ENCODE measurements at places on chromosomes 11 and 22.

- DNase-seq = no peak
Measured at GRCh38 chr11:64185175-64185692, 737 bp upstream of the STIP1 start.

DNA sequence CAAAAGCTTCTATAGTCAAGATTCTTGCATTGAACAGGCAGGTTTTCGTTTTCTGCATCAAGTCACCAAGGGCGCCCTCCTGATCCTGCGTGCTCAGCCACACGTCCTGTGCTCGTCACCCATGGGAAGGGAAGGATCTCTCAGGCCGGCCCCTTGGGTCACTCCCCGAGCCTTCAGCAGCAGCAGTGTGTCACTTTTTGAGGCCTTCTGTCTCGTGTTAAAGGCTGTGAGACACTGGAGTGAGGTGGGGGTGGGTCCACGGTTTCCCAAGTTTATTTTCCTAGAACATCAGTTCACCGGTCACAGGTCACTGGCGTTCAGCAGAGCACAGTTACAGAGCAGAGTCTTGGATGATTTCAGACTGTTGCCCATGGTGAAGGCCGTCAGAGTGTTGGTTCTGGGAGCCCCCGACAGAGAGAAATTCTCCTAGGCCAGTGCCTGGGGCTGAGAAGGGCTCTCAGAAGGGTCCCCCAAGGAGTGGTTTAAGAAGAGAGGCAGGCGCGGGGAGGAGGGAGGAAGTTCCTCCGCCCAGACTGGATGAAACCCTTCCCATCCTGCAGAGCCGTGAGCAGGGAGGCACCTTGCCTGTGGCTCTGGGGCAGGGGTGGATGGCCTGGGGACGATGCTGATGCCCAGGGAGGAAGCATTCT lies 13.5 kb upstream of the ADORA2A start:
- DNase-seq = no peak

DNA sequence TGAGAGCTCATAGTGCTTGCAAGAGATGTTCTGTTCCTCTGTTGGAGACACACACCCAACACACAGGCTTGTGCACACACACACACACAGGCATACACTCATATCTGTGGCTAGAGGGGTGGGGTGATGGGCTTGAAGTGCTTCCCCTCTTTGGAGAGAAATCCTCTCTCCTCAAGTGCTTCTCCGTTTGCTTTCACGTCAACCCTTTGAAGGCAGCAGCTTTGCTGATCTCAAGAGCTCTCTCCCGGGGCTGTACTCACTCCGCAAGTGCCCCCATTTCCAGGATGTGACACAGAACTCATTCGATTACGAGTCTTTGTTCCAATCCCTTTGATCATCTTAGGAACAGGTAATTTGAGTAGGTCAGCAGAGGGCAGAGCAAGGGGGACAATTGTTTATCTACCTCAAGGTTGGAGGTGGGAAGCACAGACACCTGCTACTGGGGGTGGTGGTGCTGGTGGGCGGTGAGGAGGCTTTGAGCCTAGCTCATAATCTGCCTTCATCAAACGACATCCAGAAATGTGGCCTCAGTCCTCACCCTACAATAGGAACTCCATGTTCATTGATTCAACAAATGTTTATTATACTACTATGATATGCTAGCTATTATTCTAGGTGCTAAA lies 529.8 kb upstream of the CADM1 start:
- DNase-seq = no peak

DNA sequence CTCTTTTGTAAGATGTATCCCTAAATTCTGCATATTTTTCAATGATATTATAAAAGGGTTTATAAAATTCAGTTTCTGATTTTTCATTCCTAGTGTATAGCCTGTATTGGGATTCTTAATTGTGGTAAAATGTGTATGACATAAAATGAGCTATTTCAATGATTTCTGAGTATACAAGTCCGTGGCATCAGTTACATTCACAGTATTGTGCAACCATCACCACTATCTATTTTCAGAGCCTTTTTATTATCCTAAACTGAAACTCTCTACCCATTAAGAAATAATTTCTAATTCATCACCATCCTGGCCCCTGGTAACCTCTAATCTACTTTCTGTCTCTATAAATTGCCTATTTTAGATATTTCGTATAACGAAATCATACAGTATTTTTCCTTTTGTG lies 39.8 kb downstream of the EIF3F start:
- no peak for DNase-seq

DNA sequence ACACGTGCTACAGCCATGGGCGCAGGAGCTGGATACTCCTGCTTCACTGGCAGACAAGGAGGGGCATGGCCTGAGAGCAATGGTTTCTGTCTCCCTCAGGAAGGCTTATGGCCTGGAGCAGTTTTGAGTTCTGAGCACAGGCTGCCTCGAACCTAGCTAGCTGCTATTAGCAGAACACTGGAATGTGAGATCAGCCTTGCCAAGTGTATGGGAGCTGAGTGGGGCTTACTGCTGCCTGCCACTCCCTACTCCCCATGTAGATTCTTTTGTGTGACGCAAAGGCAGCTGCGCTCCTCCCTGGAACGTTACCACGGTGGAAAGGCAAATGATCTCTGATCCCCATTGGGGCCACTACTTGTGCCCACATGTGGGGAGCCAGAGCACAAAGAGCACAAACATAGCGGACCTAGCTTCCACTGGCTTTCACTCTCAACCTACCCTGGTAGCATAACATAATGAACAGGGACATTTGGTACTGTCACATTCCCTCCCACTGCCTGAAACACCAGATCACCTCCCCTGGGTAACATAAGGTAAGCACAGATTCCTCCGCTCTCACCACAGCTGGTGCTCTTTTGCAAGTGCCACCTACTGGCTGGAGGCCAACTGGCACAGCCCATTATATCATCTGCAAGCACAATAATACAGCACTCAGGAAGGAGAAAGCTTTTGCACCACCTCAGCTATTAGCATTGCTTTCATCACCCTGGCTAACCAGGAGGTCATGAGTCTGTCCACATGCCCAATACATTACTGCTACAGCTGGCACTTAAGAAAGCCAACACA lies 84.6 kb upstream of the GUCY1A2 start:
- DNase-seq = no peak

GRCh38 chr22:48432781-48433518 lies 1394.7 kb downstream of the BRD1 start:
- no peak for DNase-seq

DNA sequence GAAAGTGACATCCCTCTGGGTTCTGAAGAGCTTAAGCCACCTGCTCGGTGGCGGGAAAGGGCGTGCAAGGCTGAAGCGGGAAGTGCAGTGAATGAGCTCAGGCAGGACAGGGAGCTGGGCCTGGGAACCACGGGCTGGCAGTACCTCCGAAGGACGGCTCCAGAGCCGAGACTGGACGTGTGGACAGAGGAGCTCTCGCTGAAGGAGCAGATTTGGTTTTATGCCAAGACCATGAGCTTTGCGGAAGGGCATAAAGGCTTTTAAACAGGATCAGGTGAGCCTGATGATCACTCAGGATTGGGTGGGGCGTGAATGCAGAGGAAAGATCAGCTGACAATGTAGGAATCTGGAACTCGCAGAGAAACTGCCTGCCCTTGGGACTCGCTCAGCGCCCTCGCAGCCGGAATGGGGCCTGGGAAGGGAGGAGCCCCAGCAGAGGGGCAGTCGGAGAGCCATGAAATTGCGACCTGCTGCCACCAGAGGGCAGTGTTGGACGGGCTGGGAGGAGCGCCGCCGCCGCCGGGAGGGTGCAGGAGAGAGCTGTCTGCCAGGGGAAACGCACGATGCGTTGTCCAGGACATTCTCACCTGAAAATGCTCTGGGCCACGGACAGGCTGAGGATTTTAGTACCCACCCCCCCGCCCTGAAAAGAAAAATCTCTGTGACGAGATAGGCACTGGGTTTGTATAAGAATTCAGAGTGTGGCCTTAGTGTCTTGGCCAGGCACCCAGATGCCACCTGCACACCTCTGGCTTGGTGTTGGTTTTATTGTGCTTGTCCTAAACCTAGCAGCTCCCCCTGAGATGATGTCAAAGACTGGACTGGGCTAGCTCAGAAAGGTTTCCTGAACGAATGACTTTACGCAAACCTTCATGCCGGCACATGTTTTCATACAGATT lies 324.4 kb downstream of the NTM start:
- DNase-seq = peak; percentile 18

DNA sequence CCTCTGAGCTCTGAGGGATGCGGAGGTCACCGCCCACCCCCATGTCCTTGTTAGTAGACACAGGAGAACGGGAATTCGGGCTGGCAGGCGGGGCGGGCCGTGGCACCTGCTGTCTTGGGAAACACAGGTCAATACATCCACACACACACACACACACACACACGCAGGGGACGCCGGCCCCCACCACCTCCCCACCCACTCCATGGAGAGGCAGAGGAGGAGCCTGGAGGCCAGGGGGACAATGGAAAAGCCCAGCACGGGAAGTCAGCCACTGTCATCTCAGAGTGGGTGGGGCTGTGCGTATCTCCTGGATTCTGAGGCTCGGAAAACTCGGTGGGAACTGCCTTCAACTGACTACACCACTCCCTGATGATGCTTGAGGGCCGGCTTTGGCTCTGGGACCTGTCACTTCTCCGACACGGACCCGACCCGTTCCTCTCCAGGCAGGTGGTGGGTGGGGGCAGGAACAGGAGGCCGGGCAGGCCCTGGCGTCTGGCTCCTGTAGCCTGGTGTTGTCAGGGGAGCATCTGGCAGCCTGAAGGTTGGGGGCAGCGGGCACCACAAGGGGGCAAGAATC lies 18.5 kb upstream of the TMEM184B start:
- DNase-seq = no peak

DNA sequence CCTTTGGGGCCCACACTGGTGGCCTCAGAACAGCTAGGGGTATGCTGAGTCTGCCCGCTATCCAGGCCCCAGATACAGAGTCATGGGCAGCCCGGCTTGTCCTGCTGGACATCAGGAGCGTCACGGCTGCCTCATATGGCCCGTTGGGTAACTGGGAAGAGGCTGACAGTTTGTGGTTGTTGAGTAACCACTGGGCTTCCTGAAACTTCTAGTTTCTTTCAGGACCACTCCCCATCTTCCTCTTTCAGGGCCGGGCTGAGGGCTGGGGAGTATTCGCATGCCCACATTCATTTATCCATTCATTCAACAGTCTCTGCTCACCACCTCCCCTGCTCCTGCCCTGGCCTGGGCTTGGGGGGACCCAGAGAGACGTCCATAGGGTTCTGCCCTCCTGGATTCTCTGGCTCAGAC lies 13.4 kb upstream of the P2RY2 start:
- no peak for DNase-seq

DNA sequence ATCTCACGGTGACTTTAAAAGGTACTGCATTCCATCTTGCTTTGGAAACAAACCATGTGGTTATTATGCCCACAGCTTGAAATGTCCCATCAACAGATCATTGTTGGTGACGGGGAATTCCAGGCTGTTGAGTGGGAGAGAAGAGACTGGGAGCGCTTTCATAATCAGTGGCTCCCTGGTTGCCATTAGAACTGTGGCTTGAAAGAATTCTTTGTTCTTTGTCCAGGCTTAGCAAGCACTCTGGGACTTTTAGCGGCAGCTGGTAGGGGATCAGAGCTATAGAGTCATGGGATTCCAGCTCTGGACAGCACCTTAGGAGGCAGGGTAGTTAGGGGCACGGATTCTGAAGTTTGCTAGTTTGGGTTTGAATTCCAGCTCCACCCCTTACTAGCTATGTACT lies 22.0 kb downstream of the MMP20 start:
- DNase-seq = no peak

GRCh38 chr11:17743808-17744119 lies 9.2 kb downstream of the KCNC1 start:
- no peak for DNase-seq

- no peak for DNase-seq
Measured at GRCh38 chr11:110896358-110896757, 184.1 kb upstream of the ARHGAP20 start.

DNA sequence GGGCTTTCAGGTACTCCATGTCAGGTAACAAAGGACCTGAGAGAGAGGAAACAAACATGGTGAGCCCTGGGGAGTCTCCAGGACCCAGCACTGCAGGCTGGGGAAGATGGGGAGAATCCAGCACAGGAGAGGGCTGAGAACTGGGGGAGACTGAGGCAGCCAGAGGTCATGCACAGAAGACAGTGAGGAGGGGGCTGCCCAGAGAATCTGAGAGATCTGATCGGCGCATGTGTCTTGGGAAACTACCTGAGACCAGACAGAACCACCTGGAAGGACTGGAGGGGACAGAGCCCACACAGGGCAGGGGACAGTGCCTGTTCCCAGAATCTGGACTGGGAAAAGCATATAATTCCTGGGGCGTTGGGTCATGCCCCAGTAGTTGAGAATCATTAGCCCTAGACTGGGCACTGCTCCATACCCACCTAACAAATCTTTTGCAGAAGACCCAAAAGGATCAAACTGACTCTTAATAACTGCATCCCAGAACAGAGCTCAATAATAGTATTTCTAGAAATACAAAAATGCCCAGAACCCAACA lies 20.0 kb upstream of the COMT start:
- no peak for DNase-seq

GRCh38 chr11:112128483-112129121 lies 35.3 kb downstream of the IL18 start:
- peak; percentile 64 for DNase-seq

DNA sequence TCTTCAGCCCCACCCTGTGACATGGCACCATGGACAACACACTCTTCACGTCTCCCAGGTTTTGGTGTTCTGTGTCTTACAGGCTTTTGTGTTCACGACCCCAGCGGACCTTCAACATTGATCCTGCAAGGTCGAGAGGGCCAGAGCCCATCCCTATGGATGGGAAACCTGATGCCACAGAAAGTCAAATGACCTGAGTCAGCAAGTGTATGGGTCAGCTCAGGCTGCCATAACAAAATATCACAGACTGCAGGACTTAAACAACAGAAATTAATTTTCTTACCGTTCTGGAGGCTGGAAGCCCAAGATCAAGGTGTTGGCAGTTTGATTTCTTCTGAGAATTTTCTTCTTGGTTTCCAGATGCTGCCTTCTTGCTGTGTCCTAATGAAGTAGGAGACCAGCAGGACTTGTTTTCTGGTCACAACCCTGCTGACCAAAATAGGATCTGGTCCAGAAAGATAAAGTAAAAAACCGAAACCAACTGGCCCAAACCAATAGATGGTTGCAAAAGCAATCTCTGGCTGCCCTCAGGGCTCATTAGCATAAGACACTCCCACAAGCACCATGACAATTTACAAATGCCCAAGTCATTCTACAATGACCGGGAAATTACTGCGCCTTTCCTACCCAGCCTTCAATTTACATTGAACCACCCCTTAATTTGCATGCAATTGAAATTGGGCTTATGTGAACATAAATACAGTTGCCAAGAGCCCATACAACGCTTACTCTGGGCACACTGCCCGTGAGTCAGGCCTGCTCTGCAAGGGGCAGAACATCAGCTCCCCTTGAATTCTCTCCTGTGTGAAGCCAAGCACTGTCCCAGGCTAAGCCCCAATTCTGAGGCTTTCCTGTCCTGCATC lies 113.9 kb downstream of the RPS6KA4 start:
- no peak for DNase-seq

DNA sequence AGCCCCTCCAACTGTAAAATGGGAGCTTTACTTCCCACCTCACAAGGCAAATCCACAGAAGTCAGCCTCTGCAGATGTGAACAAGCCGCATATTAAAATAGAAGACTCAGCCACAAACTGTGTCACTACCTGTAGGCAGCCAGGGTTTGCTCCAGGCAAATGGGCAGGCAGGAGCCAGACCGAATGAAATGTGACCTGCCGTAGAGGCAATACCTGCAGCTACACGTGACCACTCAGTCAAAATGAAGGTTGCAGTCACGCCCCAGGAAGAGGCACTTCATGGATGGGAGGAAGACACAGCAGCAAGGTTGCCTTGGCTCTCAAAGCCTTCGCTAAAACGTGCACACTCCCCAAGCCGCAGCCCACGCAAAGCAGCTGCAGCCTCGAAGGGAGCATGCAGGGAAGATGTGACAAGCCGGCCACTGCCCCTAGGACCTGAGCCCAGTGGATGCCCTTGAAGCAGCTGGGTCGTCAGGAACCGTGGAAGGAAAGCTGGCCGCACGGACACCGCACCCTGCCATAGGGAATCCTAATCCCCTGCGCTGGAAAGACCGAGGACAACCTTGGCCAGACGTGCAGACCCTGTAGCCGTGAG lies 53.1 kb downstream of the SHANK2 start:
- DNase-seq = no peak
